ENCODE measurements at places on chromosomes 4 and X. TPM values are rescaled to one million over a fixed set of nuclear protein-coding genes. Genes with fewer than 3 reads are reported as not detected.

The HS3ST1 gene
- polyA plus RNA-seq = not detected

DNA sequence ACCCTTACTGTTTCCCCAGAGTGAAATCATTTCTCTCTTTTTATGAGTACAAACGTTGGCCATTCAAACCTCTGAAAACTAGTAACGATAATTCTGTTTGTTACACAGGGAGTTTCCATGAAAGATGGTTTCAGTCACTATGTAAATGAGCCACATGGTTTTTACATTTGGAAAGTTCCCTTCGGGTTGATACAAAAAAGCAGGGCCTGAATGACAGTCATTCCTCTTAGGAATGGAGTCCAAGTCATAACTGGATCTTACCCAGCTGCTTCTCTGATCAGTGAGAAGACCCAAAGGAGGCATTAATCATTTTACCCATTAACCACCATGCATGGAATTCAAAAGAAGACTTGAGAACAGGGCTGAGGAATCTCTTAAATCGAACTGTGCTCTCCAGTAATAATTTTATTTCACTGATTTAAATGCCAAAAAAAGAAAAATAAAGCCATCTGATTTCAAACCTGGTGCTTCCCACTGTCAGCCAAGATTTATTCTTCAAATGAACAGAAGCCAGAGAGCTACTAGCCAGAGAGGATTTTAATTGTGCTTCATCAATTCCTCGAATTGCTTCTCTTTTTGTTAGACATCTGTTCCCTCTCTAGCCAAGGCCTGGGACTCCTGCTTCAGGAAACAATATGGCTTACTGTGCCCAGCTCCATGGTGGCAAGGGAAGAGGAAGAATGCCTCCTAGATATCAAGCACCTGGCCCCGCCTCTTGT is 3.2 kb downstream of the SOWAHB start:
- DNase-seq = no peak

DNA sequence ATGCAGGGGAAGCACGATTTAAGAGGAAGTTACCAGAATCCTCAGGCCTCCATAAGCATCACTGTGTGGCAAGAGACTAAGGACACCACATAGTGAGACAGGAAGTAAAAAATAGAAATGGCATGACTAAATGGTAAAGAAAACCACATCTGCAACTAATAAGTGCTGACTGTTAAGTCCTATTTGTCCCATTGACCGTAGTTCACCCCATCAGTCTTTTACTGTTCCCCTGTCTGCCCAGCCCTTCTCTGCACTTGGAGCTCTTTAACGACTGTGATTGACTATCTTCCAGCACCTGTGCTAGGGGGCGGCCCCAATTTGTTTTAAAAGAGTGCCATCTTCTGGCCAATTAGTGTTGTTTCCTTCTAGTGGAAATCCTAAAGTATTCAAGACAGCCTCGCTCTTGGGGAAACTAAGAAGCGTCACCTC is 94.2 kb downstream of the MAOA start:
- DNase-seq = peak; percentile 48

DNA sequence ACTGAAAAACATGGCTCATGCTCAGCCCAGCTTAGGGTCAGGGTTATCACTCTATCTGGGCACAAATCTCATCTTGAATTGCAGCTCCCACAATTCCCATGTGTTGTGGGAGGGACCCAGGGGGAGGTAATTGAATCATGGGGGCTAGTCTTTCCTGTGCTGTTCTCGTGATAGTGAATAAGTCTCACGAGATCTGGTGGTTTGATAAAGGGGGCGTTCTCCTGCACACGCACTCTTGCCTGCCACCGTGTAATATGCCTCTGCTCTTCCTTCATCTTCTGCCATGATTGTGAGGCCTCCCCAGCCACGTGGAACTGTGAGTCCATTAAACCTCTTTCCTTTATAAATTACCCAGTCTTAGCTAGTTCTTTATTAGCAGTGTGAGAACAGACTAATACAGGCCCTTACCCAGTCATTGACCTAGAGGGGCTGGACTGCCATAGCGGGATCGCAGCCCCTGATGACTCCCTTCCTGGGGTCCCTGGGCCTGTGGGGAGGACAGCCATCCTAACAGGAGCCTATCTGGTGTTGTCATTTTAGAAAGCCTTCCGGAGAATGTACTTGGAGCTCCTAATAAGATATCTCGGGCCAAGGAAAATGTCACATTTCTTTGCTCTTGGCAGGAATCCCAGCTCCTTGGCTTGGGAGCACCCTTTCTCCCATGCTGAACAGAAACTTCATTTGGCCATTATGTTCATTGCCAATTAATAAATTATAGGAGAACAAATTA is 112.6 kb downstream of the PHKA2 start:
- no peak for DNase-seq

The SMR3B gene
- polyA plus RNA-seq = not detected

- DNase-seq = no peak
These were observed 94.6 kb downstream of the RLIM start for GRCh38 chrX:74519870-74520269.
